ENCODE measurements at places on chromosomes 13 and 19.

- no peak for DNase-seq
These were observed 1229.3 kb upstream of the SLC10A2 start for GRCh38 chr13:104295537-104295936.

DNA sequence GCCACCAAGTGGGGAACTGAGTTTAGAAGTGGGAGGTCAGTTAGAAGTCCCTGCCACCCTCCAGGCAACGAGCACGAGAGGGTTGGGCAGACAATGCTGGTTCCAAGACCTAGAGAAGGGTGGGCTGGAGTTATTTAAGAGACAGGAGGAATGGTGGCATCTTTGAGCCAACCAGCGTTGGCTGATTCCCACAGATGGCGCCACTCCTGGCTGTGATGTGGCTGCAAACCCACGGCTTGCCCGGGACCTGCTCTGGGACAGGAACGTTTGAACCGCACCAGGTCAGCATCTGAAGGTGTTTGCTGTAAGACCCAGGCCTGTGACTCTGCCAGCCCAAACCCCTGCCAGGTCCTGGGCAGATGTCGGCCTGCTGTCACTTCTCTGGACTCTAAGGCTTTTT is 42.8 kb downstream of the BICRA start:
- DNase-seq: no peak

- no peak for DNase-seq
These were observed 707 bp upstream of the MAMSTR start for GRCh38 chr19:48720251-48720612.

GRCh38 chr13:43596924-43597598 is 189.7 kb downstream of the ENOX1 start:
- DNase-seq: no peak

GRCh38 chr13:38718374-38718773 is 31.5 kb downstream of the FREM2 start:
- DNase-seq: no peak

GRCh38 chr19:52086481-52086880 is 9.1 kb downstream of the ZNF841 start:
- DNase-seq: no peak

GRCh38 chr19:13169769-13170168 is 19.6 kb downstream of the IER2 start:
- DNase-seq: no peak

DNA sequence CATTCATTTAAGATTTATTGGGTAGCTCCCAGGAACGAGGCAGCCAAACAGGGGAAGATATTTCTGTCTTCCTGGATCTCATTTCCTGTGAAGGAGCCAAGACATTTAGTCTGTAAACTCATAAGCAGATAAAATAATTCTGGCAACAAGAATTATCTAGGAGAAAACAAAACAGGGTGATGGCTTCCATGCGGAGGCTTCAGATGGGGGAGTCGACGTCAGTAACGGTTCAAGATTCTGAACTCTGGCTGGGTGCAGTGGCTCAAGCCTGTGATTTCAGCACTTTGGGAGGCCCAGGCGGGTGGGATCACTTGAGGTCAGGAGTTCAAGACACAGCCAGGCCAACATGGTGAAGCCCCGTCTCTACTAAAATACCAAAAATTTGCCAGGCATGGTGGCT is 1.3 kb downstream of the GNA15 start:
- DNase-seq: no peak

- DNase-seq: no peak
These were observed 4.9 kb downstream of the MBNL2 start for GRCh38 chr13:97226788-97227627.

DNA sequence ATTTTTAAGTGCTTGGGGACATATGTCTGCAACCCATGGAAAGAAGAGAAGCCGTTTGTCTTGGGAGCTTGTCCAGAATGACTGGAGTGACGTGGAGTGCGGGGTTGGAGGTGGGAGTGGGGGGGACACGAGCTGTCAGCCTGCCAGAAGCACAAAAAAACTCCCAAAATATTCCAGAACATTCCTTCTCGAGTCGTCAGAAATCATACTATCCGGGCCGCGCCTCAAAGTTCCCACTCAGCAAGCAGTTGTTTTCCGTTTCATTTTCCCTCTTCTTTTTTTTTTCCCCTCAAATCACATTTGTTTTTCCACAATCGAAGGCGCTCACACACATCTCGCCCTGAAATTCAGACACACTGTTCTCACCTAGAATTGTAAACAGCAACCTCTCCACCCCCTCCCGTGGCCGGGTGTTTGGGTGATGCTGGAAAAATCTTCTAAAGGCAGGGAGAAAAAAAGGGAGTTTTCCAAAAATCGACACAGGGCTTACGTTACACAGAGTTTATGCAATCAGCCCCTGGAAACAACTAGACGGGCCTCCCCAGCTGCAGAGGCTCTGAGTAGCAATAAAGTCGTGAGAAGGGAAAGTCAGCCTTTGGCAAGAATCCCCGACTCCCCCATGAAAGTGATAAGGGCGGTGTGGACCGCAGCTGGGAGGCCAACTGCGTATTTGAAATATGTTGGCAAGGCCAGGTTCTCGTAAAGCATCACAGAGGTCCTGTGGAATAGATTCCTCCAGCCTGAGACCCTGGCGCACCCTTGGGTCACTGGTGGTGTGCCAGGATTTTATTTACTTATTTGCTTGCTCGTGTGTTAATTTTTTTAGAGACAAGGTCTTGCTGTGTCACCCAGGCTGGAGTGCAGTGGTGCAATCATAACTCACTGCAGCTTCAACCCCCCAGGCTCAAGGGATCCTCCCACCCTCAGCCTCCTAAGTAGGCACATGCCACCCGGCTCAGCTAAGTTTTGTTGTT is 31.2 kb upstream of the KLF2 start:
- DNase-seq: no peak

Measured in Panc1 (cell line).